D341Med (cell line): ENCODE measurements at places on chromosomes 12 and 14.

- no peak for DNase-seq
Observed at GRCh38 chr12:124498275-124499189, 68.9 kb downstream of the NCOR2 start.

DNA sequence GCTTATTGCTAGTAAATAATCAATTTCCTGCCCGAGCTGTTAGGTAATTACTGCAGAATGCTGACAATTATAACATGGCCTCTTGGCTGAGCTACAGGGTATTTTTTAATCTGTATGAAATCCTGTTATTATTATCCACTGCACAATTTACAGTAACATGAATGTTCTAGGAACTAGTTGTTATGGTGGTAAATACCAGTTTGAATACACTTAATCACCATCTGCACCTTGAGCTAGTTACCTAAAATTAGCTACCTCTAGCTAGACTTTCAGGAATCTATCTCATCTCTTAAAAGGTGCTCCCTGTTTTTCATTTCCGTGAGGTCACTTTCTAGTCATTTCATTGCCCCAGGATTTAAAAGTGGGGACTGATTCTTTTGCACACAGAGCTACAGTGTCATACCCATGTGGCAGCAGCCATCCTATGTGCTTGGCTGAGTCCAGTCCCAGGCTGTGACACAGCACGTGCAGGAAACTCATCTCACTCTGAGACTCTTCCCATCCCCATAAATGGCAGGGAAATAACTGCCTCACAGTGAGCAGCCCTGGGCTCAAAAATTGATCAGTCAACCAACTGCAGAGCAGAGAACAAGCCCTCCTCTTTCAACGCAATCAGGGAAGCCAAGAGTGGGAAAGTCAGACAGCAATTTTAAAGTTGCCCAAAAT, 37.6 kb downstream of the DCP1B start:
- no peak for DNase-seq

GRCh38 chr14:70032447-70032846, 153.2 kb downstream of the SMOC1 start:
- no peak for DNase-seq

GRCh38 chr12:101216810-101217209, 6.8 kb upstream of the SLC5A8 start:
- no peak for DNase-seq

GRCh38 chr12:2346416-2346815, 293.6 kb downstream of the CACNA1C start:
- DNase-seq: no peak

DNA sequence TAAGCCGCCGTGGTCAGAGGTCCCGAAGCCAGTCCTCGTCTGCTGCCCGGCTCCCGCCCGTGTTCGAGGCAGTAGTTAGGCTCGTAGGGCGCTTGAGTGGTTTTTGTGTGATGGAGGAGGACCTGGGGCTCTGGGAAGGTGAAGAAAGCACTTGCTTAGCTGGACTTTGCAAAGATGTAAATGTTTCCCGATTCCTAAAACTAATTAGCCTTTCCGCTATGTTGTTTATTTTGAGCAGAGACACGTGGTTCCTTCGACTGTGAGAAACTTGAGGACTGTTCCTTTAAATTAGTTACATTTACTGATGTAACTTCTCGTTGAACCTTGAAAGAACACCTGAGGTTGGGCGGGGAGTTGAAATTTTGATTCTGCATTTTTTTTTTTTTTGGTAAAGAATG, 33.9 kb downstream of the MIA2 start:
- no peak for DNase-seq

DNA sequence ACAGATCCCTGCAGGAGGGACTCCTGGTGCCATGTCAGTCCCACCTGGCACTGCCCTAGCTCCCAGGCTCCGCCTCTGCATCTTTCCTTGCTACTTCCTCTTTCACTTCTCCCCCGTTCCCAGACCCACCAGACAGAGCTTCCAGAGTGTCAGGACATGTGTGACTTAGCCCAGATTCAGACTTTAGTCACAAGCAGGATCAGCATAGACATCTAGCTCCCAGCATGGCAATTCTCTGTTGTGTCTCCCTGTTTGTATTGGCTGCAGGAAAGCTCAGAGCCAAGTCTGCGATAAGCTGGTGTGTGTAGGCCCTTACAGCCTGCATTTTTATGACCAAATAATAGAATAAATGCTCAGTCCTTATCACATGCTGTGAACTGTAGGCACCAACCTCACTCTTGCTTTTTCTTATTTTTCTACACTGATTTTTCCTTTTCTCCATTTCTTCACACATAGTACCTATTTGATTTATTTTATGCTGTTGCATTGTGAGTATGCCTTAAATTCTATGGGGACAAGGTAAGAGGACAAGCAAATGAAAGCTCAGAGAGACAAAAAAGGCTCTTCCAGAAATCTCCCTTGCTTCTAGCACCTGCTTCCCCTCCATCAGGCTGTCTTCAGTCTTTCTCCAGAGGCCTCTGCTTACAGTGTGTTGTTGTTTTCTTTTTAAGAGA, 5.9 kb downstream of the DHRS2 start:
- no peak for DNase-seq

- DNase-seq: peak; percentile 26
Observed at GRCh38 chr14:59463787-59464485, 1.2 kb downstream of the GPR135 start.

GRCh38 chr12:19095756-19096480, 33.6 kb upstream of the PLEKHA5 start:
- DNase-seq: no peak

DNA sequence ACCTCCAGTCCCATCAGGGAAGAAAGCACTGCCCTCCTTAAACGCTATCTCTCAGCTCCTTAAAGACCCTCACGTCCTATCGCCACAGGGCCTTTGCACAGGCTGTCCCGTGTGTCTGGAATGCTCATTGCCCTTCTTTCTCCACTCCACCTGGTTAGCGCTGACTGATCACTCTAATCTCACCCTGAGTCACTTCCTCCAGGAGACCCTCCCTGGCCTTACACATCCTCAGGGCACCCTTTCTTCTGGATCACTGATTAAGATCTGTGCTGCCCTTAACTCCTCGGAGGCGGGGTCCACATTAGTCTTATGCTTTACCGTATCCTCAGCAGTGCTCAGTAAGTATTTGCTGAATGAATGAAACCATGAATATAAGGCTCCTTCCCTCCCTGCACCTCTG, 94.7 kb downstream of the SYNE3 start:
- no peak for DNase-seq

- DNase-seq: peak; percentile 97
Observed at GRCh38 chr14:105398044-105398725, at the start of gene TEX22. TEX22 (plus strand) TSS chr14:105398538; CDS start chr14:105399341, 803 bp downstream.

DNA sequence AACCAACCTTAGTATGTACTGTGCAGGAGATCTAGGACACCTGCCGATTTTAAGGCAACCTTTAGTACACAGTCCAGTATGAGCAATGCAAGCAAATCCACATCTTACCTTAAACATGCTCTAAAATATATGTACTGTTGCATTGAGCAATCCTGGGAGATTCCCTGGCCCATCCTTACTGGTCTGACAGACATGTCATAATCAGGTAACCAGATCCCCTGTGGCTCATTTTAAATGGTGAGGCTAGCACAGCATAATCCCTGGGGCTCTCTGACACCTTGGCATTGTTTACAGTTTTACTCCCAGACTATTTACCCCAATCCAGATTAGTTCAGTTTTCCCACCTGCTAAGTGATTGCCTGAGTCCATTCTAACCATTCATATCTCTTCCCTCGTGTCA, 15.1 kb downstream of the BMAL2 start:
- no peak for DNase-seq

GRCh38 chr12:123761841-123762714, at the start of gene DNAH10:
DNAH10 (plus strand) TSS chr12:123762301; CDS start chr12:123762337, 36 bp downstream.
- DNase-seq: peak; percentile 61

- no peak for DNase-seq
Observed at GRCh38 chr12:42119085-42119633, 25.5 kb downstream of the GXYLT1 start.
